T-helper 2 cell treated with Interferon-gamma antibody and Interleukin-4, amounts not matched to agents 5 μg/mL and 100 μg/mL, for 36 hours (primary cell): ENCODE measurements at places on chromosomes 4 and X.

DNA sequence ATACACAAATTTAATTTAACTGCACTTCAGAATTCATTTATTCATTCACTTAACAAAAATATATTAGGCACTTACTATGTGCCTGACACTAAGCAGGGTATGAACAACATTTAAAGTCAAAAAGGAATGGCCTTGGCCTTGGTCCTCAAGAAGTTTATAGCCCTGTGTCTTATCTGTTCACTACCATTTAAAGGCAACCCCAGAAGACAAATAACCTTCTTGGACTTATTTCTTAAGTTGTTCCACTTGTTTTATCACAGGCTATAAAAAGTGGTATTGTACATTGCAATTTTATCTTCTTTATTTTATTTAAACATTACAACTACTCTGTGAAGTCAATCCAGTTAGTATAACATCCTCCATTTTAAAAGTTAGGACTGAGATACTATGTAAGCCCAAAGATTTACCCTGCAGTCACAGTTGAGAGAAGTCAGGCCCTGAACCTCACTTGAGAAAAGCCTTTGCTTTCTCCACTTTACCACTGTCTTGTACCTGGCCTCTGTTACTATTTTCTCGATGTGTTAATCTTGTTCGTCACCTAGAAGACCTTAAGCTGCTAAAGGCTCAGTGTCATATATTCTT, 305.6 kb upstream of the DIPK2B start:
- no peak overlapping the region for H3K27ac ChIP-seq
- H3K36me3 ChIP-seq: no peaks in the 10 kb centered on the region
- H3K27me3 ChIP-seq: no peaks in the 10 kb centered on the region
- no peak overlapping the region for H3K4me3 ChIP-seq
- H3K4me1 ChIP-seq: peaks cover 3% of the 10 kb centered on the region

DNA sequence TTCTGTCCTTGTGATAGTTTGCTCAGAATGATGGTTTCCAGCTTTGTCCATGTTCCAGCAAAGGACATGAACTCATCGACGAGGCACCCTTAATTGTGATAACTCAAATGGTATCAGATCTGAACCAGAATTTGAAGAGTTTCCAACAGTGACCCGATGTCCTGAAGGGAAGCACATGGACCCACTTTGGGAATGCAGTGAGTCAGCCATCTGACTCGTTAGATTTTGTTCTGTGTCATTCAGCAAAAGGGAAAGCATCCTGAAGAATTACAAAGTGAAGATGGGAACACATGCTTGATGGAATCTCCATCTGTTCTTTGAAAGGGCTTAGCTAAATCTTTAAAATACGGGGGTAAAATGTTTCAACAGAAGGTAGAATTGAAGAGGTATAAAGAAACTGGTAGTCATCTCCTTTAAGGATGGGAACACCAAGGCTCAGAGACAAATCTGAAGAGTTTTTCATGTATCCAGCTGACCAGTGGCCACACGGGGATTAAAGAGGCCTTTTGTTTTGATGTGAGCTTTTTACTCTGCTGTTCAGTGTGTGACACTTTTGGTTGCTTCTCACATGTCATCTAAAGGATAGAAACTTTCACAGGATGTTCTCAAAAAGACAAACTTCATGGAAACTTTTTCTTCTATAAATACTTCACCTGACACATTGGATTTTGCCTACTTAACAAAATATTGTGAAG, 393.8 kb downstream of the INPP4B start:
- H3K27ac ChIP-seq: no peak overlapping the region
- H3K36me3 ChIP-seq: no peaks in the 10 kb centered on the region
- H3K4me1 ChIP-seq: peaks cover 9% of the 10 kb centered on the region
- H3K27me3 ChIP-seq: no peaks in the 10 kb centered on the region
- DNase-seq: no peak
- H3K4me3 ChIP-seq: no peak overlapping the region

GRCh38 chr4:6471307-6472007, 957 bp downstream of the PPP2R2C start:
- H3K27ac ChIP-seq: no peak overlapping the region
- H3K27me3 ChIP-seq: peaks cover 56% of the 10 kb centered on the region
- no peaks in the 10 kb centered on the region for H3K36me3 ChIP-seq
- DNase-seq: no peak
- H3K4me1 ChIP-seq: peaks cover 2% of the 10 kb centered on the region
- no peak overlapping the region for H3K4me3 ChIP-seq

DNA sequence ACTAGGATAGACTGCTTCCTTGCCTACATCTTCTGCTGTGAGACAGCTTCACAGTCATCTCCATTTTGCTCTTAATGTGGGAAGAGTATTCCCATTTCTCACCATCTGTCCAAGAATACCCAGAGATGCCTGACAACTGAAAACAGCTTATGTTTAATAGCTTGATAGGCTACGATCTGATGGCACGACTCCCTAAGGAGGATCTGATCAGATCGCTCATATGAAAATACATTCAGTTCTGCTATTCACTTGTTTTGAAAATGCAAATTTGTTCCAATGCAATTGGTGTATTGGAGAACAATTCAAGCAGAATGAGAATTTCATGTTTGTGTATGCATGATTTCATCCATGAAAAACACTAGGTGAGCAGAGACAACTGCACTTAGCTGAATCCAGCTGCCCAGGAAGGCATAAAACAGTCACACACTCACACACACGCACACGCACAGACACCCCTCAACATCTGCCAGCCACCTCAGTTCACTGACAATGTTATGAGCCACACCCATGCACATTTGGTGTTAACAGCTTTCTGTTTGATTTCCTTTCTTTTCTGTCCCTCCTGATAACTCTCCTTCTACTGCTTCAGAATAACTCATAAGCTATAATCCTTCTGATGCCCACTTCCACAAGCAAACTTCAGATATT, 29.6 kb downstream of the TRIML1 start:
- no peak overlapping the region for H3K4me3 ChIP-seq
- DNase-seq: no peak
- no peak overlapping the region for H3K27ac ChIP-seq
- no peaks in the 10 kb centered on the region for H3K36me3 ChIP-seq
- H3K27me3 ChIP-seq: no peaks in the 10 kb centered on the region

DNA sequence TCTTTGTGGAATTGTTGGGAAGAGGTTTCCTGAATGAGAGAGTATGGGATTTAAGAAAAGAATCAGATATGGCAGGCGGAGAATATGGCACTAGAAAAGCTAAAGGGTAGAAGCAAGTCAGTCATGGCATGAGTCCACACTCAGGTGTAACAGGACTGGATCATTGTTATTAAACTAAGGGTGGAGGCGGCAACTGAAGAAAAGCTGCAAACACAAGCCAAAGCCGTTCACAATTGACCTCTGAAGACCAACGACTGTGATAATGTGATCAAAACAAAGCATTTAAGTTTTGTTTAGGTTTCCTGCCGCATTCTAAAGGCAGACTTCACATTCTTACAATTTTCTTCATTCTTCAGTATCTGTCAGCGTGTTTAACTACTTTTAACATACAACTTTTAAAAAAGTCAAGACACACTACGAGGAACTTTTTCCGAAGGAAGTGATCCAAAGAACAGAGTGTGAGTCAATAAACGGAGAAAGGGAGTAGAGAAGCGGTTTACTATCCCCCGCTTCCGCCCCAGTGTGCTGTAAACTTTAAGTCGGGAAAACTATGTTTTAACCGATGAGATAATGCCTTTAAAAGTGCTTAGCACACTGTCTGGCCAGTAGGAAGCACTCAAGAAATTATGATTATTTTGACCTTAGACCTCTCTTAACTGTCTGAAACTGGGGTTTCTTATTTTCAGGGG, 909 bp upstream of the SLAIN2 start:
- peak overlapping the region; percentile 88 for H3K4me3 ChIP-seq
- peaks cover 4% of the 10 kb centered on the region for H3K36me3 ChIP-seq
- DNase-seq: no peak
- no peaks in the 10 kb centered on the region for H3K27me3 ChIP-seq

DNA sequence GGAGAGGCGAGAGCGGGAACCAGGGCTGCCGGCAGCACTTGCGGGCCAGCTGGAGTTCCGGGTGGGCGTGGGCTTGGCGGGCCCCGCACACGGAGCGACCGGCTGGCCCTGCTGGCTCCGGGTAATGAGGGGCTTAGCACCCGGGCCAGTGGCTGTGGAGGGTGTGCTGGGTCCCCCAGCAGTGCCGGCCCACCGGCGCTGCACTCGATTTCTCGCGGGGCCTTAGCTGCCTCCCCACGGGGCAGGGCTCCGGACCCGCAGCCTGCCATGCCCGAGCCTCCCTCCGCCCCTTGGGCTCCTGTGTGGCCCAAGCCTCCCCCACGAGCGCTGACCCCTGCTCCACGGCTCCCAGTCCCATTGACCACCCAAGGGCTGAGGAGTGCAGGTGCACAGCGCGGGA, 25.2 kb upstream of the KIT start:
- H3K27ac ChIP-seq: no peak overlapping the region
- peaks cover 4% of the 10 kb centered on the region for H3K27me3 ChIP-seq
- no peaks in the 10 kb centered on the region for H3K36me3 ChIP-seq
- DNase-seq: no peak
- H3K4me1 ChIP-seq: no peaks in the 10 kb centered on the region

DNA sequence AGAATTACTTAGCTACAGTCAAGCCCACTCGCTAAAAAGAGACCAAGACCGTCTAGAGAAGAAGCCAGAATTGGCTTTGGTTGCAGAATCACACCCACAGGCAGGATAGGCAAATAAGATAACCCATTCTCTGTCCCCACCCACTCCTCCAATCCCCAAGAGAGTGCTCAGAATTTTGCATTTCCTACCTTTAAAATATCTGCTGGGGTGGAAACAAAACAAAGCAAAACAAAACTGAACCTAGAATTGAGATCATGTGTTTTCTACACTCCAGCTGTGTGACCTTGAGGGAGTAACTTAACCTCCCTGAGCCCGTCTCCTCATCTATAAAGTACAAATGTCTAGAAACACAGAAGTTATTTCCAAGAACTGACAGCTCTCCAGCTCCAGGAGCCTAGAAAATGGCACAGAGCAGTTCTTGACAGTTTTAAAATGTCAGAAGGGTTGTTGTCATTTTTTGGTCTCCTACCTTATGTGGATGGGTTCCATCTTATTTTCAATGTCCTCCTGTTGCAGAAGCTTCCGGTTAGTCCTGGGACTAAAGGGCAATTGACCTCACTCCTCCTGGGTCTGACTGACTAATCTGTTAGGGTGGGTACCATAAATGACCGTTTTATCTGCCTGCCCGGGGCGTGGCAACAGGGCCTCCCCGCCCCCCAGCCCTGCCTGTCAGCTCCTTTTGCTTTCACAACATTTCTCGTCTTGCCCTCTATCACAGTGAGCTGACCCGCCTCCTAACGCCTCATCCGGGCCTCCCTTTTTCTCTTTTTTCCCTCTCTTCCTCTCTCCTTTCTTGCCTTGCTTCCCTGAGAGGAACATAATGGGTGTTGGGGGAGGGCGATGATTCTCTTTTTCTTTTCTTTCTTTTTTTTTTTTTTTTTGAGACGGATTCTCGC, 114.0 kb downstream of the RBM47 start:
- peak; percentile 52 for DNase-seq
- no peak overlapping the region for H3K4me3 ChIP-seq
- H3K4me1 ChIP-seq: peaks cover 11% of the 10 kb centered on the region
- H3K27me3 ChIP-seq: no peaks in the 10 kb centered on the region

- no peak for DNase-seq
- no peak overlapping the region for H3K27ac ChIP-seq
- no peak overlapping the region for H3K4me3 ChIP-seq
Measured at GRCh38 chrX:45266456-45266855, 65.8 kb upstream of the DIPK2B start.

DNA sequence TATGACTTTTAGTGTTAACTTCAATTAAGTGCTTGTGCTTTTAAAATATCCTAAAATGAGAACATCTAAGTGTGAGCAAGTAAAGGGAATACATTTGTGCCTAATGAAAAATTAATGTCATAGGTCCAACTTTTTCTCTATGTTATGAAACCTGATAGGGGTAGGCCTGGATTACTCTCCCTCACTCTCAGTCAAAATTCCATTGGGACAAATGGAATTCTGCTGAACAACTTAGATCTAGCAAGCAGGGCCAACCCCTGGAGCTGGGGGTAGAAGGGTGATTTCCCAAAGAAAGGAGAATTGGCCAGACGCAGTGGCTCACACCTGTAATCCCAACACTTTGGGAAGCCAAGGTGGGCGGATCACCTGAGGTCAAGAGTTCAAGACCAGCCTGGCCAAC, 67.4 kb downstream of the EDNRA start:
- H3K4me1 ChIP-seq: peaks cover 7% of the 10 kb centered on the region
- H3K27ac ChIP-seq: no peak overlapping the region
- H3K27me3 ChIP-seq: peaks cover 5% of the 10 kb centered on the region
- DNase-seq: no peak
- no peak overlapping the region for H3K4me3 ChIP-seq

DNA sequence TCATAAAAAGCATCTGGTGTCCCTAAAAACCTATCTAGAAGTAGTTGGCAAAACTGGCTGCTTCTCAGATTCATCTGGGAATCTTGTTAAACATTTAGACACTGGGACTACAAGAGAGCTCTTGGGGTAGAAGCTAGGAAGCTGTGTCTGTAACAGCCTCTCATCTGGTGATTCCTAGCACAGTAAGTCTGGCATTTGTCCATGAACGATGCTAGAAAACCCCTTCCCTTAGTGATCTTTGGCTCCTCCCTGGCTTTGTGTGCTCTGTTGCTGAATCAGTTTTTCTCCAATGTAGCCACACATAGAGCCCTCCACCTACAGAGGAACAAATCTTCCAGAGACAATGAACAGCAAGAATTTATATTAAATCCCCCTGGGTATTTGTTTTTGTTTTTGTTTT, 951.7 kb upstream of the LCORL start:
- H3K27ac ChIP-seq: no peak overlapping the region
- H3K4me3 ChIP-seq: no peak overlapping the region
- no peaks in the 10 kb centered on the region for H3K36me3 ChIP-seq
- DNase-seq: no peak

- no peaks in the 10 kb centered on the region for H3K36me3 ChIP-seq
- no peak overlapping the region for H3K27ac ChIP-seq
- no peaks in the 10 kb centered on the region for H3K4me1 ChIP-seq
- no peak for DNase-seq
- H3K4me3 ChIP-seq: no peak overlapping the region
- H3K27me3 ChIP-seq: no peaks in the 10 kb centered on the region
Measured at GRCh38 chr4:131304686-131305085, 1844.4 kb upstream of the PCDH10 start.

DNA sequence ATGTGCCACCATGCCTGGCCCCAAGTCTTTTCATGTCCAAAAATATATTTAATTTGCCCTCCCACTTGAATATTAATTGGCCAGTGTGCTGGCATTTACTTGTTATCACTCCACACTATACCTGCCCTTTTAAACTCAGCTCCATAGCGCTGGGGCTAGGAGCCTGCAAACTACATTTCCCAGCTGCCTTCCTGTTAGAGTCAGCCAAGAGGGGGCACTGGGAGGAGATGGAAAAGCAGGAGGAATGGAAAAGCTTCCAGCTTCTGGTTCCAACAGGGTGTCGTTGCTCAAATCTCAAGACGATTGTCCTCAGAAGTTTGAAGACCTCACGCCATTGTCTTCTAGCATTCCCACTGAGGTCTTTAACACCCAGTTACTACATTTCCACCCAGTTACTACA, 315.5 kb downstream of the BCOR start:
- no peak overlapping the region for H3K27ac ChIP-seq
- H3K4me3 ChIP-seq: no peak overlapping the region
